ENCODE measurements at places on chromosomes 3 and 15.

- DNase-seq = no peak
Measured at GRCh38 chr15:99522288-99522687, 43.5 kb upstream of the MEF2A start.

DNA sequence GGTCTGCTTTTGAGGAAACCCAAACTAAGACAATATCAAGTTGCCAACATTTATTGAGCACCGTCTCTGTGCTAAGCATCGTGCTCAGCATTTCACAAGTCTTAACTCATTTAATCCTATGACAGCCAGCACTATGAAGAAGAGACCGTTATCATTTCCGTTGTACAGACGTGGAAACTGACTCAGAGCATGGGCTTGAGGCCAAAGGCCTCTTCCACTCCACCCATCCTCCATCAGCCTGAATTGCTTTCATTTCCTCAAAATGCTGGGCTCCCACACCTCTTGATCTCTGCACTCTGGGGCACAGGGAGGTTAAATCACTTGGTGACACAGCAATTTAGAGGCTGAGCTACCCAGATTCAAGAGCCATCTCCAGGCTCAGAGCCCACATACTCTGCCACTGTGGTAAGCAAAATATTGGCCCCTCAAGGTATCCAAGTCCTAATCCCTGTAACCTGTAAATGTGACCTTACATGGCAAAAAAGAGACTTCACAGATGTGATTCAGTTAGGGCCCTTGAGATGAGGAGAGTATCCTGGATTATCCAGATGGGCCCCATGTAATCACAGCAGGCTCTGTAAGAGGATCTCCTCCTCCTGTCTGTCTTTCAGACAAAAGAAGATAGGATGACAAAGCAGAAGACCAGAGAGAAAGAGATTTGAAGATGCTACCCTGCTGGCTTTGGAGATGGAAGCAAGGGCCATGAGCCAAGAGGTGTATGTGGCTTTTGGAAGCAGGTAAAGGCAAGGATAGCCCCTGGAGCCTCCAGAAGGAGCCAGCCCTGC is 24.3 kb upstream of the FLNB start:
- DNase-seq = no peak

DNA sequence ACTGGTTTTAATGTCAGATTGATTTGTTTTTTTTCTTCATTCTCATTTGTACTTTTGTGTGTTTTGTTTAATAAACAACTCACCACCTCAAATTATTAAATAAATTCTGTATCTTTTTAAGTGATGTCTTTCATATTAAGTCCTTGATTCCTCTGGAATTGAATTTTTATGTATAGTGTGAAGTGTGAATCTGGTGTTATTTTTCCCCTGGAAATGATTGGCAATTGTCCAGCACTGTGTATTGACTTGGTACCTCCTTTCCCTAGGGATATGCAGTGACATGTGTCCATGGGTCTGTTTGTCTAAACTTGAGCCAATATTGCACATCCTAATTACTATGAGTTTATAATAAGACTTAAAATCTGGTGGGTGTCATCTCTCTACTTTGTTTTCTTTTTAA is 2.1 kb downstream of the RNU5B-1 start:
- DNase-seq = no peak

GRCh38 chr3:44510000-44510368 is 32.5 kb upstream of the ZNF445 start:
- no peak for DNase-seq

- DNase-seq = no peak
Measured at GRCh38 chr3:179772297-179772696, 119.5 kb downstream of the USP13 start.

- no peak for DNase-seq
Measured at GRCh38 chr3:46359733-46360493, 6.0 kb downstream of the CCR2 start.

GRCh38 chr3:161197855-161198850 is 23.0 kb upstream of the NMD3 start:
- no peak for DNase-seq

DNA sequence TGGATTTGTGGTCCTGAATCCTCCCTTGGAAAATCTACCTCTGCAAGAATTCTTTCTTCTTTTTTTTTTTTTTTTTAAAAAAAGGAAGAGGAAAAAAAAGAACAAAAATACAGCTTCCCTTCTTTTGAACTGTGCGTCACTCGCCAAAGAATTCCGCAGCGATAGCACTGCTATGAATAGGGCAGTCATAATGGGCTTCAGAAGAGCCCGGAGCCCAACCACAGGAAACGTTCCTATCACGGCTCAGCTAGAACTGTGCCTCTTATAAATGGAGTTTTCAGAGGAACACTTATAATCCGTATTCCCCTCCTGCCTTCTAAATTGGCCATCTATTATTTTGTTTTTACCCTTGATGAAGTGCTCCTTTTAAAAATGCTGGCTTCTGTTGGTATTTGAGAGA is 227.7 kb downstream of the ADAMTS17 start:
- no peak for DNase-seq

DNA sequence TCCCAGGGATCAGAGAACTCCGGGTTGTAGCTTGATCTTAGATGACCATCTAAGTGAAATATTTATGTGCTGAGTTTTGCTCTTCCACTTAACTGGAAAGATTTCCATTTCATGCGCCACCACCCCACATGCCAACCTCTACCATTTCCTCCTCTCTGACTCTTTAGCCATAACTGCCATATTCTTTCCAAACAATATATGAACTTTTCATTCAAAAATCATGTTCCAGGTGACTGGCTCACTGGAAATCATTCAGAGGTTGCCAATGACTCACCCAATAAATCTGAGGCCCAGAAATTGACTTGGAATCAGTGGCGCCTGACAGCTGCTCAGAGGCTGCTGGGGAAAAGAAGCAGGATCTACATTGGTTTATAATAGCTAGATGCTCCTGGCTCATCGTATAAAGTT is 31.6 kb upstream of the FAM174B start:
- no peak for DNase-seq

DNA sequence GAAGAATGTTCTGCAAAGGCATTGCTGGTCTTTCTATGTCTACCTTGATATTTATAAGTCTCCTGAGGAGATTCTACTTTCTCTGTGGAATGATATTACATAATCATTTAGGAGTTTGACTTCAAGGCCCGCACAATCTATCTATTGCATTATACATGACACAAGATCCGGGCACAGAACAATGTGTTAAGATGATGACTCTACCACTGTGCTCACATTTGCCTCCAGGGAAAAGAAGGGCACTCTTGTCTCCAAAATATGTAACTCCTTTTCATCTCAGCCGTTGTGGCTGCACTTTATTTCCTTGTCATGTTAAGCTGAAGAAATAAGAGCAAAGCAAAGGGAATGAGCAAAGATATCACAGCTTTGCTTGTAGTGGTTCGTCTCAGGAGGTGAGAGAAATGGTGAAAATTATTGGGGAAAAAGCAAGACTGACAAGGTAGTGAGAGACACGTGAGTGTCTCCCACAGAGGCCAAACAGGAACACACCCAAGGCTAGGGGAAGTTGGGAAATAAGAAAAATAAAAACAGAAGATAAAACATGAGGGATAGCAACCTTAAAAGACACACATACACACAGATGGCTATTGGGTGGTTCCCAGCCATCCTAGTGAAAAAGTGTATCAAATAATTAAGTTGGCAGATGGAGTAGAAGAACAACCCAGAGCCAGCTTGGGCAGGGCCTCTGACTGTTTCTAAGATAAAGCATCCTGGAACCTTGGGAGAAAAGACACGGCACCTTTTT is 184.3 kb downstream of the P3H2 start:
- no peak for DNase-seq

- no peak for DNase-seq
Measured at GRCh38 chr3:13371100-13372075, 48.7 kb downstream of the NUP210 start.

GRCh38 chr3:121739902-121740301 is 9.6 kb downstream of the GOLGB1 start:
- no peak for DNase-seq

- DNase-seq = no peak
Measured at GRCh38 chr15:58037723-58038301, 27.7 kb downstream of the ALDH1A2 start.

DNA sequence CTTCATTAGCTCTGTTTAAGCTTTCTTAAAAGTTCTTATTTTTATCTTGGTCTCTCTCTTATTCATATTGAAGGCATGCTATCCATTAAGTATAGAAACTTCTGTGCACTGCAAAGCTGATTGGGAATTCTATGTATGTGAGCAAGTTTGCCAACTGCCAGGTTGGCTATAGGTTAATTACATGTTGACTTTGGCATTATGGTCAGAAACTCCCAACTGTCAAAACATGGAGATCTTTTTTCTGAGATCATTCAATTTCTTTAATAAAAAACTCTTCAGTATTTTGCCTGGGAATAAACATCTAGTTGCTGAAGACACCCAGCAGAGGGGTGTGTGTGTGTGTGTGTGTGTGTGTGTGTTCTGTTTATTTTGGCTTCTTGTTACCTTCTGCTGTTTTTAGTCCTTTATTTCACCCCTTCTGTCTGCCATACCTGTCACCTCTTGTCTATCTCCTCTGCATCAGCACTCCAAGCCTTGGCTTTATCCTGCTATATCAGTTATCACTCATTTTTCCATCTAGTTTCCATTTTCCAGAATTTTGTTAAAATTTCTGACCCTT is 1.3 kb upstream of the ARL14 start:
- DNase-seq = no peak

DNA sequence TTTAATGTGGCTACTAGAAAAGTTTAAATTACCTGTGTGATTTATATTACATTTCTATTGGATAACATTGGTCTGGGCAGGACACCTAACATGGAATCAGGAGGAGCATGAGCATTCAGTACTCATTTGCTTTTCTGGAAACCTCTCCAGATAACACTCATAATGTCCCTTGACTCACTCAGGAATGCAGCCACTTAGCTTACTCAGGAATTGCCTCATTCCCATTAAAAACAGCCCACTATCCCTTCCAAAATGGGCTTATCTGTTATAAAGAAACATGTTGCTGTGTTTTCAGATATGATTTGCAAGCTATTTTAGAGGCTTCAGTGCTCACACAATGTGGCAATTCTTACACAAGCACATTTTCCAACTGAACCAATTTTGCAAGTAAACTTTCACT is 17.1 kb downstream of the GBE1 start:
- no peak for DNase-seq

- peak; percentile 86 for DNase-seq
Measured at GRCh38 chr3:45688882-45689786, at the start of gene SACM1L. Gene SACM1L (plus strand): TSS chr3:45689396. CDS start chr3:45689466, 70 bp downstream.

GRCh38 chr3:16520970-16521881 is 7.7 kb upstream of the RFTN1 start:
- DNase-seq = no peak

GRCh38 chr15:62394079-62394478 is 229.0 kb upstream of the C2CD4B start:
- DNase-seq = no peak

- no peak for DNase-seq
Measured at GRCh38 chr15:25464784-25465183, 26.0 kb upstream of the UBE3A start.

DNA sequence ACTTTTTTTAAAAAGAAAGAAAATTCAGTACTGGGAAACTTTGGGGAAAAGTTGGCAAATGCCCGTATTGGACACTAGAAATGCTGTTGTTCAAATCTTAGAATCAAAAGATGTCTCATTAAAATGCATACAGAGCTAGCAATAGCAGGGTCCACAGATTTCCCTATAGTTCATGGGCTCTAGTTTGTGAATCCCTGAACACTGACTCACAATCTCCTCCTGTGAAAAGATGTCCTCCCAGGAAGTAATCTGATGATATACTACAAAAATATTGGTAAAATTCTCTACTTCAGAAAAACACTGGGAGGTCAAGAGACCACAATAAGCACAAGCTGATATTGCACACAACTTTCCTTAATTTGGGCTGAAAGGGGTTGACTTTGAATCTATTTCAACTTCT is 568.4 kb upstream of the ZNF385D start:
- DNase-seq = no peak

GRCh38 chr15:82058026-82058425 is 12.2 kb upstream of the MEX3B start:
- DNase-seq = no peak

DNA sequence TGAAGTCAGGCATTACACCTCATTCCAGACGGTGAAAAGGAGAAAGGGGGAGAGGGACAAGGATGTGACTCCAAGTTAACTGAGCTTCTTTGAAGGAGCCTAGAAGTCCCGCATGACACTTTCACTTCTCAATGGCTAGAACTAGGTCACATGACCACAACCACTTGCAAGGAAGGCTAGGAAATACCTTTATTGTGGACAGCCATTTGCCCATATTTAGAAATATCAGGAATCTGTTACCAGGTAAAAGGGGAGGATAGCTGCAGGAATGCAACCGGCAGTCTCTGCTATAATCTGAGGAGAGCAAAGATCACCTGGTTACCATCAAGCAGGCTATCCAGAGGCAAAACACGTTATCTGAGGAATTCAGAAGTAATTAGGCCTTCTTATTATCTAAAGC is 28.9 kb upstream of the PXYLP1 start:
- DNase-seq = no peak

DNA sequence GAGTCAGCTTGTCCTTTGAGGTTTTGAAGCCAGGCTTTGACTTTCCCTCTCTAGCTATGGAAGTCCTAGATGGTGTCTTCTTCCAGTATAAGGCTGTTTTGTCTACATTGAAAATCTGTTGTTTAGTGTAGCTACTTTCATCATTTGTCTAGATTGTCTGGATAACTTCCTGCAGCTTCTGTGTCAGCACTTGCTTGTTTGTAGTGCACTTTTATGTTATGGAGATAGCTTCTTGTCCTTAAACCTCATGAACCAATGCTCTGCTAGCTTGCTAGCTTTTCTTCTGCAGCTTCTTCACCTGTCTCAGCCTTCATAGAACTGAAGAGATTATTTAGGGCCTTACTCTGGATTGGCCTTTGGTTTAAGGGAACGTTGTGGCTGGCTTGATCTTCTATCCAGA is 43.8 kb downstream of the AKAP13 start:
- no peak for DNase-seq

DNA sequence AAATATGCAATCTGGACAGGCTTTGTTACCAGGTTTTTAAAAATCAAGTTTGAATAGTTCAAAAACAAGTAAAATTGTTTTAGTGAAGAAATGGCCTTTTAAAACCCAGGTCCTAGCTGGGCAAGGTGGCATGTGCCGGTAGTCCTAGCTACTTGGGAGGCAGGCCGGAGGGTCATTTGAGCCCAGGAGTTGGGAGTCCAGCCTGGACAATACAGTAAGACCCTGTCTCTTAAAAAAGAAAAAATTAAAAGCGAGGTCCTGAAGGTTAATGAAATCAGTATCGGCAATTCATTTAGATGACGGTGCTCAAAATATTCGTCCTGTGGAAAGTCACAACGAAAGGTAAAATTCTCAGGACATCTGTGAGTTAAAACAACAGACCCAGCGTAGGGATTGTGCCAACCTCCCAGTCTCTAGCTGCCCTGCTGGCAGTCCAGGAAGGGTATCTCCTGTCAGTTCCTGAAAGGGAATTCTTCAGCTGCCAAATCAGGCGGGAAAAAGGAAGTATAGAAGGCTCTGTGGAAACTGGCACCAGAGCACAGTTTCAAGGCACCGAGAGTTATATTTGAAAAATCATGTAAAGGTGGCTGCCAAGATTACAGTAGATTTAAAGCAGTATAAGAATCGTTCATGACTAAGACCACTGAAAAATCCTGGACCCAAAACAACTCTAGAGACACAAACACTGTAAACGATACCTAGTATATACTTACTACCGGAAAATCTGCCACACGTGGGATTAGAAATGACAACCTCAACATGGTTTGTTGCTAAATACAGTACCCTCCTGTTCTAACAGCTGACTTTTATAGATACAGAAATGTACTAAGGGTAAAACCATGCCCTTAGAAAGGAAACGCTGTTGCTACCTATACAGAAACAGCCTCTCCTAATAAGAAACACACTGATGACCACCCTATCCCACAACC is 1.2 kb upstream of the ABHD17C start:
- peak; percentile 24 for DNase-seq
